ENCODE measurements at places on chromosomes 16 and 17.
A peak's percentile ranks its signal among the peaks of the same experiment; 100 is the strongest.

DNA sequence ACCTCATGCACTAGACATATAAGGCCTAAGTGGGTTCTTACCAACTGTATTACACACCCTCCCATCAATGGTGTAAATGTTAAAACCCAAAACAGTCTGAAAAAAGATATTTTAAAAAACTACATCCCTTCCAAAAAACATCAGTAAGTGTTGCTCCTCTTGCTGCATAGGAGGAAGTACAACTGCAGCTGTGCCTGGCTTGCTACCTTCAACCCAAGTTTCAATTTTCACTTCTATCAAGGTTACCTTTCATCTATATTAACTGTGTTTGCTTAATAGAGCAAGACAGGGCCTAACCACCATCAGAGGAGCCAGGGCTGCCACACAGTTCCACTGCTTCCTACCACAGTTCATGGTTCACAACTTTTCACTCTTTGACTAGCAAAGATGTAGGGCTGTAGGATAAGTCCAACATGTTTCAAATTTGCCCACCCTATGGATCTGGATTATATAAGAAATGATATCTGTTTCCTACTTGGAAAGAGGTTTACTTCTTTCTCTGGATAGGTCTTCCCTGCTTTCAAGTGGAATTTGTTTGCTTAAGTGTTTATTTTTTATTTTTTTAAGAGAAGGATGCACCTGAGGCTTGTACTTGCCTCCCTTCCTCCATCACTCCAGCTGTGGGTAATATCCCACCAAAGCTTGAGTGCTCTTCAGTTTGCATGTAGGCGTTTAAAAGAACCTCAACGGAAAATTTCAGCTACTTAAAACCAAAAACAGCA lies 56.7 kb downstream of the GRB7 start:
- DNase-seq, result no peak

DNA sequence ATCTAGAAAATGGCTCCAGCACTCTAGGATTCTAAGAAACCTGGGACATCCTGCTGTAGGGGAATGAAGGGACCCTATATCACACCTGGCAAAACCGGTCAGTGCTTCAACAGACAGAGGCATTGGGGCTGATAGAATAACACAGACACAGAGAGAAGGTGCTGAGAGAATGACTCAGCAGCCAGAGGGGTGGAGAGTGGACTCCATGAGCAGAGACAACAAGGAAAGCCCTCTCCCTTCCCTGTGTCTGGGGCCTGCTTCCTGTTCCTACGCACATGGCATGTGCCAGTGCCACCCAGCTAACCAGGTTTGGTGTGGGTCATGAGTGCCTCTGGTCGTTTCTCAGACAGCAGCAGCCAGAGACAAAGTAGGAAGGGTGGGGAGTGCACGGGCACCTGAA lies 140.3 kb downstream of the CCT6B start:
- no peak for DNase-seq

- no peak for DNase-seq
These were observed 99.1 kb upstream of the CIBAR2 start for GRCh38 chr16:85211271-85211801.

DNA sequence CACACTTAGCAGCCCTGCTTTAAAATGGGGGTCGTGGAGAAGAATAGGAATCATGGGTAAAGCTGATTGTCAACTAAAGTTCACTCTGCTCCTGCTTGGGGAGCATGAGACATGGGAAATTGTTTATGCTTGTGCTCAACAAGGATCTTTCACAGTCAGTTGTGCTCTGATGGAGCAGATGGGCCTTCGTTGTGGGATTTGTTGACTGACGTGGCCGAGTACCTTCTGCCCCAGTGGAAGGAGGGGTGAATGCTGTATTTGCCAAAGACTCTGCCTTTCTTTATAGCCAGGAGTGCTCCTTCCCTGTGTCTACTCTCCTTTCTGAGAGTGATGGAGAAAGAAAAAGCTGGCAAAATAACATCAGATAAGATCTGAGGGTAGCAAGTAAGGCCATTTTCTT lies 11.4 kb downstream of the ARSG start:
- no peak for DNase-seq

- DNase-seq, result no peak
These were observed 33.1 kb upstream of the MEIOC start for GRCh38 chr17:44623070-44623725.

DNA sequence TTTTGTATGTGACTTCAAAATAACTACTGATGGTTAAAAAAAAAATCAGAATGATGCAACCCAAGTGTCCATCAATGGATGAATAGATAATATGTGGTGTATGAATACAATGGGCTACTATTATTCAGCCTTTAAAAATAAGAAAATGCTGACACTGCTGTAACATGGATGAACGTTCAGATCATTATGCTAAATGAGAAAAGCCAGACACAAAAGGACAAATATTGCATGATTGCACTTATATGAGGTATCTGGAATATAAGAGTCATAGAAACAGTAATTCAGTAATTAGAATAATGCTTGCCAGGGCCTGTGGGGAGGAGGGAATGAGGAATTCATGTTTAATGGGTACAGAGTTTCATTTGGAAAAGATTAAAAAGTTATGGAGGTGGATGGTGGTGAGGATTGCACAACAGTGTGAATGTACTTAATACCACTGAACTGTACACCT lies 25.4 kb downstream of the TENT4B start:
- DNase-seq, result no peak

DNA sequence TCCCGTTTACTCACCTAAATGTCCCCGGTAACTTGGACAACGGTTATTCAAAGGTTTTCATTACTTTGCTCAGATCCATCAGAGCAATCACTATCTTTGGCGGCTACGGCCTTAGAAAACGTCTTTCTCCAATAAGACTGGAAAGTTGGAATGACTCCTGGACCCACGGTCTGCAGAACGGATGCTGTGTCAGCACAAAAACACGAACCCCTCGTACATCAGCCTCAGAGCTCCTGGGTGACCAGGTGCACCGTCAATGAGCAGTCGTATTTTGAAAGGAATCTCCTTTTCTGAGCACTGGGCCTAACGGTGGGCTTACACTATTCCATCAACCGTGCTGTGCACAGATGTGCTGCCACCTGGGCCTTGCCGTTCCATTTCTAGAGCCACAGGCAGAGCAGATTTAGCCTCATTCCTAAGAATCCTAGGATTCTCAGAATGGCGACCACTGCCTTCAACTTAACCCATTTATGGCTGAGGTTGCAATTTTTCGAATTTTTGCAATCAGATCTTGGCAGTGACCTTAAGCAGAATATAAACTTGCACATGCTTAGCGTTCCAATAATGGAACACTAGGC lies 110.8 kb upstream of the ZNF750 start:
- DNase-seq, result no peak

DNA sequence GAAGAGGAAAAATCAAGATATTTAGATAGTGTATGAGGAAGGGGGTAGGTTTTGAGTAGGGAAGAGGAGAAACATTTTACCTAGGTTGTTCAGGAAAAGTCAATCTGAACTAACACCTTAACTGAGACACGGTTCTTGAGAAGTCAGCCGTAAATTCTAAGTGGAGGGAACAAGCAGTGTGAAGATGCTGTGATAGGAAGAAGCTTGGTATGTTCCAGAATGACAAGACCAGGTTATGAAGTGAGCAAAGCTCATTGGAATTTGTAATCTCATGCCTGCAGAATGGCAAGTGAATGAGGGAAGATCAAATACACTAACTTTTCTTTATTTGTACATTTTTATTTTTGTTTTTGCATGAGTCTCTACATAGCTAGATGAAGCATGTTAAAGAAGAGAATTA lies 307.6 kb downstream of the ZFHX3 start:
- no peak for DNase-seq

DNA sequence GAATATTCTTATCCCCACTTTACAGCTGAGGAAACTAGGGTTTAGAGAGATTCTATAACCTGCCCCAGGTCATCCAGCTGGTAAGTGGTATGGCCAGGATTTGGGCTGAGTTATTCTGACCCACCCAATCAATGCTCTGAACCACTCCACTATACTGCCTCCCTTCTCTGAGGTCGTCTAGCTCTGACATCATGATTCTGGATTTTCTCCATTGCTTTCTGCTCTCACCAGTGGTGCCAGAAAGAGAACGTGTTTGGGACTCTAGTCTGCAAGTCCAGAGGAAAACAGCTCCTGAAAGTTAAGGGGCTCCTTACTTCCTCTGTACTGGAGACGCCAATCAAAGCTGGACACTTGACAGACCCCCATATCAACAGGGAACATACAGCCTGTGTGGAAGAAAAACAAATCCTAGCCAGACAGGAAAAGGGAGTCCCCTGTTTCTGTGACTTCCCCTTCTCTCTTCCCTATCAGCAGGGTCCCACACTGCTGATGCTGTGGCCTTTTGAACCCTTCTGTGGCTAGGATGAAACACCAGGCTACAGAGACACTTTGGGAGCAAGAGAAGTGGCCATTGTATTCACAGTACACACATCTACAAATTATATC lies 6.0 kb upstream of the EZH1 start:
- peak; percentile 13 for DNase-seq

DNA sequence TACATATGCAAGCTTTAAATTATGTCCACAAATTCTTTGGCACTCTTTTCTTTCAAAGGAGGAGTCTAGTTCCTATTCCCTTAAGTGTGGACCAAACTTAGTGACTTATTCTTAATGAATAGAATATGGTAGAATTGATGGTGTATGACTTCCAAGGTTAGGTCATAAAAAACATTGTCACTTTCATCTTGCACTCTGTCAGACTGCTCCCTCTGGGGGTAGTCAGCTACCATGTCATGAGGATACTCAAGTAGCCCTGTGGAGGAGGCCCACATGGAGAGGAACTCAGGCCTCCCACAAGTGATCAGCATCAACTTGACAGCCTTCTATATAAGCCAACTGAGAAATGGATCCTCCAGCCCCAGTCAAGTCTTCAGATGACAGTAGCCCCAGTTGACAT lies 58.0 kb upstream of the SCNN1B start:
- no peak for DNase-seq

- DNase-seq, result no peak
These were observed 9.5 kb downstream of the KRT12 start for GRCh38 chr17:40857535-40857934.

DNA sequence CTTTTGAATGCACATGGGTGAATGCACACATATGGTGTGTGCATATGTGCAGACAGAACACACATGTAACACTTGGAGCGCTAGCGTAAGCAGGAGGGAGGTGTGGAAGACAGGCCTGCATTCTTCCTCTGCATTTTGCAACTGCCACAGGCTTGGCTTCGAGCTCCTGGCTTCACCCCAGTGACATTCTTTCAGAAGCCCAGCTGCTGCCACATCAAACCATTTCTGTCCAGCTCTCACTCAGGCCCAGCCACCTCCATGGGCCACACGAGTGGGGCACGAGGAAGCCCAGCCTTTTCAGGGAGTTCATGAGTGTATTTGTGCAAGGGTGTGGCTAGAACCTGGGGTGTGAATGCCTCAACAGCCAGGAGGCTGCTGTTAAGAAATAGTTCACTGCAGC lies 18.8 kb downstream of the LGALS3BP start:
- peak; percentile 9 for DNase-seq

DNA sequence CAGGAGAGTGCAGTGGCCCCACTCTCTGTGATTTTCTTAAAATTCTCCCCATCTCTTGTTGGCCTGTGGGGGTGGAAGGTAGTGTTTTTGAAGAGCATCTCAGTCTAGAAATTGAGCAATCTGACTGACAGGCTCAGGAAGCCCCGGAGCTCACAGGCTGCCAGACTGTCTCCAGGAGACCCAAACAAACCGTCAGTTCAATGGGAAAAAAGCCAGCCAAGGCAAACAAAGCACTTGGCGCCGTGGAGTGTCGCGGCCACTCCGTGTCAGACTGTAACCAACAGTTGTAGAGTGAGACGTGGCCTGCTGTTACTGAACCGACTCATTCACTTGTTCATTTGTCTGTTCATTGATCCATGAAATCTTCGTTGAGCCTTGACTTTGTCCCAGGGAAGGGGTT lies 33.7 kb downstream of the RGS9 start:
- DNase-seq, result no peak
